GM23338 (cell line): ENCODE measurements at places on chromosomes 3 and 15.

GRCh38 chr15:91258415-91258759 is 158.3 kb downstream of the SV2B start:
- peak; percentile 60 for DNase-seq

DNA sequence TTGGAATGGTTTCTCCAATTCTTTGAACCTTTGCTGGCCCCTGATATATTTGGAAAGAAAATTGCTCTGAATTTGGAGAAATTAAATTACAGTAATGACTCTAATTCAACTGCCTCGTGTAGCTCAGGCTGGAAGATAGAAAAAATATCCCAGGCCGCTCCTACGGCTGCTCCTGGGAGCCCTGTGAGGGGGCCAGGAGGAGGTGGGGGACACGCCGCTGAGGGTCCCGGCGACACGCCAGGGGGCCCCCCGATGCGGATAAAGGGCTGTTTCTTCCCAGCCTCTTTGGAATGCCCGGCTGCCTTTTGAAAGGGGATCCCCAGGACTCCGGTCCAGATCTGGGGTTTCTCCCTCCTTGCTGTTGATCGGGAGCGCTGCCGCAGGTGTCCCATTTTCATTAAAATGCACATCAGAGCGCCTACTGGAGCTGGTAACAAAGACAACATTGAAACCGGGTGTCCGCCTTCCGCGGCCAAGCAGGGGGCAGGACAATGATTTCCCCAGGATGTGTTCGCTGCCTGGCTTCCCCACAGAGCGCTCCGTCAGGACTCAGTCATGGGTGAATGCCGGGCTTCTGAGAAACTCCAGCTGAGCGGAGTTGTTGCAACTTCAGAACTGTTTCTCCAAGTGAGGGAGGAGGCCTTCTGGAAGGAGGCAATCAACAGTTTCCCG is 200.1 kb upstream of the KBTBD8 start:
- DNase-seq = peak; percentile 87

DNA sequence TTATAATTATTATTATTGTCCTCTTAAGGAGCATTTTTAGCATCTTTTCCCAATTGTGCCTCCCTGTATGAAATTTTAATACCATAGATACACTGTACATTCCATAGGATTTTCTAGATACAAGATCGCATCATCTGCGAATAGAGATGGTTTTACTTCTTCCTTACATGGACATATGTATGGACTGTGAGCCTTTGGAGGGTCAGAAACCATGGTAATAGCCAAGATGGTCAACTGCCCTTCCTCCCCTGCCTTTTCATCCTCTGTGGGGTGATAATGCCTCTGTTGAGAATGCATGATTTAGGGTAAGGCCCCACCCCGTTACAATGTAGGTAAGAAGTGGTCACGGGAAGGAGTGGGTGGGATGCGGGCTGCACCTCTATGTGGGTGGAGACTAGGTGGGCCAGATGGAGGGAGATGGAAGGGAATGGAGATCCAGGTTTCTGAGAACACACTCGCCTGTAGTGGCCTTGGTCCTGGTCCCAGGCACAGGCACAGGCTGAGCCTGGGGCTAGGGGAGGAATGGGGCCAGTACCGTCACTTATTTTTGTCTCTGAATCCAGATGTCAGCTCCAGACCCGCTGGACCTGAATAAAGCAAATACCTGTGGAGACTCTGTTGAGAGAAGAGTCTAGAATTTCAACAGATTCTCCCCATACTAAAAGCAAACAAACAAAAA is 31.7 kb downstream of the GOLGA6A start:
- DNase-seq = no peak

DNA sequence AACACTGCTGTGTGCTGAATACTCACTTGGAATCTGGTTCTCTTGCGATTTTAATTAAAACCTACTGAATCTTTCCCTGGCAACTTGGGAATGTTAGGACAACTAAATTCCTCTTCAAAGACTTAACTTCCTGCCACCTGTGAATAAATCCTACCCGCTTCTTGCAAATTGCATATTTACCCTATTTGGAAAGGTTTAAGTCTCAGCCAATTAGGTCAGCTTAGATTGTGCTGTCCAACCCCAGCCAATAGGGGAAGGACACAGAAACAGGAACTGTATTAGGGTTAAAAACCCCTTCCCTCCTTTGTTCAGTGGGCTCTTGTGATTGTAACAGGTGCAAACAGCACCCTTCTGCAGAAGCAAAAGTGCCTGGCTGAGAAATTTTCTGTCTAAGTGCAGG is 38.6 kb upstream of the FSTL1 start:
- no peak for DNase-seq

DNA sequence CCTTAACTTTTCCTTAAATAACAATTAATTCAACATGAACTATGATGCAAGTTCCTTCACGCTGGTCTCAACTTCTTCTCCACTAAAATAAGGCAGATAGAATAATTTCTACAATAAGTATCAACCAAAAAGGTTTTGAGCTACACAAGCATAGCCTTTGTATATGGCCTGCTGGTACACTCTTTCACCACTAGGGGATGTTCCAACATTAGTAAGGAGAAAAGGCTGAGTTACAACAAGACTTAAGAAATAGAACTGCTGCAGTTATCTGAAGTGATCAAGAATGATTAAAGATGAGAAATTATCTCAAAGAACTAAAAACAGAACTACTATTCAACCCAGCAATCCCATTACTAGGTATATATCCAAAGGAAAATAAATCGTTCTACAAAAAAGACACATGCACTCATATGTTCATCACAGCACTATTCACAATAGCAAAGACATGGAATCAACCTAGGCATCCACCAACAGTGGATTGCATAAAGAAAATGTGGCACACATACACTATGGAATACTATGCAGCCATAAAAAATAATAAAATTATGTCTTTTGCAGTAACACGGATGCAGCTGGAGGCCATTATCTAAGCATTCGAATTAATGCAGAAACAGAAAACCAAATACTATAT is 14.4 kb downstream of the ATP13A3 start:
- DNase-seq = peak; percentile 87

DNA sequence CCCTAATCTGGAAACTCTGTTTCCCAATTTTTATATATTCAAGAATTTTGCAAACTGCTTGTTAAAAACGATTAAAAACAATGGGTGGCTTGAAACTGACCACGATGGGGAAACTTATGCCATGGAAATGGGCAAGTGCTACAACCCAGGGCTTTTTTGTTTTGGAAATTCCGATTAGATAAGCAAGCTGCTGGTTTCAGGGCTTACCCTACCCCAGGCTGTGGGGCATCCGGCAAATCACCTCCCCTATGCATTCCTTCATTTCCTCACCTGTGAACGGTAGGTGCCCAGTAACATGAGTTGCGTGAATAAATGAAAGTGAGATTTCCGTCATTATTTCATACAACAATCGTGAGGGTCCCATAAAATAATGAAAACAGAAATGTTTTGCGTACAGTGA is 34.3 kb downstream of the ST6GAL1 start:
- peak; percentile 54 for DNase-seq

DNA sequence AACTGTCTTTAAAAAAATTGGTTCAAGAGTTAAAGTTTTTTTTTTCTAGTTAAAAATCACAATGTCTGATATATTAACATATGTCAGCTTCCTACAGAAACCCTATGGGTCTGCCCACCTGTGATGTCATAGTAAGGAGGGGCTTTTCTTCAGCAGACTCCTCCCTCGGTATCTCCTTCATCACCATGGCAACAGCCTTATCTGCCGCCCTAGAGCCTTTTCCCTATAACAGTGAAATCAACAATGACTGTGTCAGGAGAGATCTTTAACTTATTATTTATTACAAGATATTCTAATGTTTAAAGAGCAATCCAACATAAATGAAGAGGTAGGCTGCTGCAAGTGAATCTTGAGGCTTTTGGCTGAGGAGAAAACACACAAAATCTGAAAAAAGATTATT is 138.7 kb downstream of the PEX5L start:
- DNase-seq = peak; percentile 98

GRCh38 chr15:75640483-75641178 is 607 bp upstream of the IMP3 start:
- peak; percentile 79 for DNase-seq

DNA sequence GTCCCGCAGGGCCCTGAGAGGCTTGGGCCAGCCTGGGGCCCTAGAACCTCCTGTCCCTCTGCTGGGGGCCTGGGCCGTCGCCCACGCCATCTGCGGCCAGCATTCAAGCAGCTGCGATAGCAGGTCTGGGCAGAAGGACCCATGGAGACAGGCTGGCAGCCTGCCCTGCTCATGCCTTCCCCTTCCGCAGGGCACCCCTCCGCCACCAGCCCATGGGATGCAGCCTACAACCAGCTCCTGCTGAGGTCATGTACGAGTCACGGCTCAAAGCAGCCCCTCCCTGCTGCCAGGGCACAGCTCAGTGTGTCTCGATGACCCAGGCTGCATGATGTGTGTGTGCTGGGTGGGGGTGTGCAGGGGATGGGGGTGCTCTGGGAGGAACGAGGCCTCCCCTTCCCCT is 27.8 kb downstream of the DUSP7 start:
- no peak for DNase-seq
